Activated T-cell treated with anti-CD3 and anti-CD28 coated beads, Interleukin-2, amount 50 U/mL, for 24 hours (primary cell): ENCODE measurements at places on chromosomes 1 and 21.

- DNase-seq, result no peak
Measured at GRCh38 chr21:15731243-15731613, 1.4 kb downstream of the USP25 start.

DNA sequence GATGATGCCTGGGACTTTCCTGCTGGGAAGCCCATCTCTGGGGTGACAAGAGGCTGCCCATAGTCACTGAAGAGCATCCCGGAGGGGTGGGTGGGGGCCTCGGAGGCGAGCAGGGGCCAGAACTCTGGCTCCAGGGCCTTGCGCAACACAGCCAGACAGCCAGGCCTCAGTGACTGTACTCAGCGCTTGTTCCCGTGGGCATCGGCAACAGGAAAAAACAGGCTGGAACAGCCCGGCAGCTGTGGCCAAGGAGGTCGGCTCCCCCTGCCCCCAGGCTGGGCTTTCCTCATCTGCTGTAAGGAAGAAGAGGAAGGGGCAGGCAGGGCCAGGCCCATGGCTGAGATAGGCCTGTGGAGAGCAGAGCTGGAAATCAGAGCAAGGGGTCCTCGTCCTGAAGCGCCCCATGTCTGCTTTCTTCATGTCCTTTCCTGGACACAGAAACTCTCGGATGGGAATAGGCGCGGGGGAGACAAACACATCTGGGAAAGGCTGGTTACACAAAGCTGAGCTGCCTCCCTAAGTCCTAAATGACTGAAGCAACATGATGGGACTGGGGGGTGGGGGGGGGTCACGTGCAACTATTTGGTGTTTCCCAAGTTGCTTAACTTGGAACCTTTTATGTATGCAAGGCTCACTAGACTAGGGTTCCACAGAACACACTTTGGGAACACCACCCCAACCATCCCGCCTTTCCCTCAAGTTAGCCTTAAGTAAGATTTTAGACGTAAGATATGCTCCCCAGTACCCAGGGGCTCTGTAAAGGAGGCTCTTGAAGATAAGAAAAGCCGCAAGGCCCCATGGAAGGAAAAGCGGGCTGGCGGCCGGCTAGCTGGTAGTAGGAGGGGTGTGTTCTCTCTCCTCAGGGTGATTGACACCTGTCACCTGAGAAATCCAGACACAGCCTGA lies 30.7 kb downstream of the HSPG2 start:
- no peak for DNase-seq

DNA sequence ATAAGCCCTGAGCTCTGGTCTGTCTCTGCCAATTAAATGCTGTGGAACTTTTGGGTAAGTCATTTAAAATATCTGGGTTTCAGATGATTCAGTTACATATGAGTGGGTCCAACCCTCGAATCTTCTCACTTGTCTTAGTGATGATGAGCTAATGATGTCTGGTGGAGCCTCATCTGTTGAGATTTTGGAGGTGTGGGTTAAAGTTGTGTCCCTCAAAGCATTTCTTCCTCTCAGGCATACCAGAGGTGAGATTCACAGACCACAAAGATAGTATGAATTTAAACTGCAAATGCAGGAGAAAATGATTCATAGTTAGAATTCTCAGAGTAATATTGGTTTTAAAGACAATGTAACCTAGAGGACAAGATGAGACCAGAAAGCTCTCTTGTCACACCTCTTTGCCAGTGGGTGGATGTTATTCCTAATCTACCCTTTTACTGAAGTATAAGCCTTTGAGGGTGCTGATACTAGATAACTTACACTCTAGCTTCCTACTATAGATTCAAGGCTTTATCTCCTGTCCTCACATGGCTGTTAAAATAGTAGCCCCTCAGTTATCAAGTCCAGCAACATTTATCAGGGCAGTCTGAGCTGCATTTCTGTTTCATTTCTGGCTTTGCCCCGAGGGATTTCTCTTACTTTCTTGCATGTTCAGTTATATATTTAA lies 90.7 kb downstream of the MT1HL1 start:
- no peak for DNase-seq

- no peak for DNase-seq
Measured at GRCh38 chr1:183719289-183719688, 66.2 kb upstream of the APOBEC4 start.

- DNase-seq, result no peak
Measured at GRCh38 chr21:16376673-16377072, 646.9 kb downstream of the USP25 start.

- no peak for DNase-seq
Measured at GRCh38 chr1:33712186-33712585, 151.7 kb upstream of the HMGB4 start.

DNA sequence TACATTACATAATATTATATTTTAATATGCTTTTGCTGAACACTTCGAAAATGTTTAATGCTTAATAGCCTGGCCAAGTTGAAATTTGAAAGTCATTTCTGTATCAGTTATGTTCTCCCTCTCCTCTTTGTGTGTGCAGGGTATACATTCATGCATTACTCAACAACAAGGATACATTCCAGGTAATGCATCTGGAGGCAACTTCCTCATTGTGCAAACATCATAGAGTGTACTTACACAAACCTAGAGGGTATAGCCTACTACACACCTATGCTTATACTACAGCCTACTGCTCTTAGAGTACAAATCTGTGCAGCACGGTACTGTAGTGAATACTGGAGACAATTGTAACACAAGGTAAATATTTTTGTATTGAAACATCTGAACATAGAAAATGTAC lies 407.3 kb downstream of the MRPL39 start:
- DNase-seq, result no peak

GRCh38 chr1:184745929-184746638 lies 8.6 kb downstream of the EDEM3 start:
- DNase-seq, result no peak

GRCh38 chr1:4796161-4797015 lies 142.0 kb downstream of the AJAP1 start:
- DNase-seq, result no peak

DNA sequence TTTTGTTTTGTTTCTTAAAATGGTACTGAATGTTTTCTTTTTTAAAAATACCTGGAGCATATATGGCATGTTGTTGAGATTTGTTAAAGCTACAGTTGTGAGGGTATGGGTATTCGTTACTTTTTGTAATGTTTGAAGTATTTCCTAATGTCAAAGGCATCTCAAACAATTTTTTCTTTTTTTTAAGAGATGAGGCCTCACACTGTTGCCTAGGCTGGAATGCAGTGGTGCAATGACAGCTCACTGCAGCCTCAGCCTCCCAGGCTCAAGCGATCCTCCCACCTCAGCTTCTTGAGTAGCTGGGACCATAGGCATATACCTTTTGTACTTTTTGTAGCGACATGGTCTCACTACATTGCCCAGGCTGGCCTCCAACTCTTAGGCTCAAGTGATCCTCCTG lies 16.1 kb downstream of the CLCN6 start:
- DNase-seq, result no peak

DNA sequence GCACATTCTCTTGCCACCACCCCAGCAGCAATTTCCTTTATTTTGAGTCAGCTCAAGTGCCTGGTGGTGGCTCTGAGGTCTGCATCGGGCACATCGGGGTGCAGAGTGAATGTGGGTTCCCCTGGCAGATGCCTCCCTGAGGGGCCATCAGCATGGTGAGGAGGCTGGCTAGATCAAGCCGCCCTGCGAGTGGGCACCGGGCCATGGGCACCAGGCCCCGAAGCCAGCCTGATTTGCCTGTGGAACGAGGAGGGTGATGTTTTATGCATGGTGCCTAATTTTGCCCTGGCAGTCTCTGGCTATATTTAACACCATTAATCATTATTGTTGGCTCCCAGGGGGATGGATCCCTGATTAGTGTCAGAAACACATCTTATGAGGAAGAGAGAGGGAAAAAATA lies 36.3 kb downstream of the ACTL8 start:
- DNase-seq, result no peak

DNA sequence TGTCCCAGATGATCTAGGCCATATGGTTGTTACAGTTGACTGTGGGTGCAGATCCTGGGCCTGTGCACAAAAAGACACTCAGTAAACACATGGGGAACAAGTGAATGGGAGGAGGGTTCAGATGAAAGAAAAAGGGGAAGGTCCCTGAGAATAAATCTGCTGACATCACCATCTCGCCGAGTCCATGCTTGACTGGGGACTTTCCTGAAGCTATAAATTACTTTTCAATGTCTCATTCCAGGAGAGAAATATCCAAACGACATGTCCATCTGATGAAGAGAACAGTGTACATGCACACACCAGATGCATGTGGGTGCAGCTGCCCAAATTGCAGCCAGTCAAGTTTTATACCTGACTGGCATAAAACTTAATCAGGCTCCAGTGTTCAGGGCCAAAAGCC lies 109.0 kb downstream of the HIVEP3 start:
- no peak for DNase-seq

DNA sequence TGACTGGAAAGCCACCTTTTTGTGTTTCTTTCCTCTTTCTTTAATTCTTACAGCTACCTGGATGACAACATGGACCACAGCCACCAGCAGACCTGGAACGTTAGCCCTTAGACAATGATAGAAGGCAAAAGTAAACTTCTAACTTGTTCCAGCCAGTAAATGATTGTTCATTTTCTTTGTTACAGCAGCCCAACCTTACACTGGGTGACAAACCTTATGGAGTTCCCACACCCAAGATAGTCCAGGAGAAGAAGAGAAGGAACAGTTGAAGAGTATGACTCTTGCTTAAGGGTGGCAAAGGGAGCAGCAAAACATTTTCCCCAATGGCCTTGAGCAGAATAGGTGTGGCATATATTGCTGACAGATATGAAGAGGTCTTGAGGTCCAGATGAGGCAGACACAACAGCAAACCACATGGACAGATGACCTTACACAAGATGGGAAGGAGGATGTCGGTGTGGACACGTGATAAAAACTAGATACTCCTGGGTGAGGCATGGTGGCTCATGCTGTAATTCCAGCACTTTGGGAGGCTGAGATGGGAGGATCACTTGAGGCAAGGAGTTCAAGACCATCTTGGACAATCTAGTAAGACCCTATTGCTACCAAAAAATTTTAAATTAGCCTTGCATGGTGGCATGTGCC lies 11.8 kb upstream of the FAM76A start:
- no peak for DNase-seq

DNA sequence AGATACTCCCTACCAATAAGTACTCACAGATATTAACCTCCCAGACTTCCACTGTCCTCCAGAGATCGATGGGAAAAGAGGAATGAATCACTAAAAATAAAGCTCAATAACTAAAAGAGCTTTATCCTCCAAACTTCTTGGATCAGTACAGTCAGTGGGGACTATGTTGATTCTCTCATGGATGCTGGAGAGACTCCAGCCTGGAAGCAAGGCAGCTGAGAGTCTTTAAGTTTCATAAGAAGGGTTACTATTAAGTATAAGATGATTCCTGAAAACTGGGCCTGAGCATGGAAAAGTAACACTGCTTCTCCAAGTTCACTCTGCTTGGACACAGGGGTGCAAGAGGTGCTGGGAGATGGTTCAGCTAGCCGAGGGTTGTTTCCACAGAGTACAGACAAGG lies 6.2 kb upstream of the DDR2 start:
- DNase-seq, result no peak

GRCh38 chr1:180889325-180889724 lies 23.4 kb upstream of the KIAA1614 start:
- no peak for DNase-seq

DNA sequence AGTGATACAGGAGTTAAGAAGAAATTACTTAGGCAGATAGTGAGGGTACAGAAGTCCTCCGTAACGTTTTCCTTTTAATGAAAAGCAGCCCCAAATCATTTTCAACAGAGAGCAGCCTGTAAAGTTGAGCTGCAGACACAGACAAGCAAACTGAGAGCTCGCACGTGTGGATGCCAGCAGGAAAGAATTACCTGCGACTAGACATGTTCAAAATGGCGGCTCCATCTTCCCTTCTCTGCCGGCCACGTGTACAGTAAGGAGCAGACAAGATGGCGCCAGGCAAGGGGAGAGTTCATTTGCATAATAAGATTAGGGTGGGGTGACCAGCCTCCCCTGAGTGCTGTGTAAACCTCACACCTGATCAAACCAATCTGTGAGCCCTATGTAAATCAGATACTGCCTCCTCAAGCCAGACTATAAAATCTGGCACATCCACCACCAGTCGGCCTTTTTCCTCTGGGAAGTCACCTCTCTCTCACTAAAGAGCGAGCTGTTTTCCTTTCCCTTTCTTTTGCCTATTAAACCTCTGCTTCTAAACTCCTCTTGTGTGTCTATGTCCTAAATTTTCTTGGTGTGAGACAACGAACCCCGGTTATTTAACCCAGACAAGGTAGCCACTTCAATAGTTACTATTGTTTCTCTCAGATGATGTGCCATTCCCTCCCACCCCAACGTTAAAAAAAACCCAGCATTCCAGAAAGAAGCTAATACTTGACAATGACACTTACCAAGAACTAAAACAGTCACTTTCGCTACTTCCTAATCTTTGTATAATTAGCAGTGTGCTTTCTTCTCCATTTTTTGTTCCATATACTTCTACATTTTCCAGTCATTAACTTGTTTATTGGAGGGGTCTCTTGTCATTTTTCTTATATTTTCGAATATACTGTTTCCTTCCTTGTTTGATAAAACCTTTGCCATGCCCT lies 27.4 kb downstream of the DUSP10 start:
- DNase-seq, result no peak

- DNase-seq, result no peak
Measured at GRCh38 chr1:36955016-36955415, 79.3 kb downstream of the GRIK3 start.

DNA sequence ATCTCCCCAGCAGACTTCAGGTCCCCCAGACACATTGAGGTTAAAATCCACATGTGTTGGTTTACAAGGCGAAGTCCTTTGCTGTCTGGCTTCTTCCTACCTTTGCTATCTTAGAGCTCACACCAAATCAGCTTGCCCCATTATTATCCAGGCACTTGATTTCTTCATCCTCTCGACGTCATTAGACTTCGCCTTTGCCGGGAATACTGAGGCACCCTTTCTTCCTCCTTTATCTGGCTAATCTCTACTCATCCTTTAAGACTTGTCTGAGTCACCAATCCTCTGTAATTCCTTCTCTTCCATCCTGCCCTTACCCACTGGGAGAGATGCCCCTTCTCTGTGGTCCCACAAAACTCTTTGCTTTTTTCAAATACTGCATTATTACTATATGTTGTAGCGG lies 9.2 kb upstream of the XCL2 start:
- no peak for DNase-seq

DNA sequence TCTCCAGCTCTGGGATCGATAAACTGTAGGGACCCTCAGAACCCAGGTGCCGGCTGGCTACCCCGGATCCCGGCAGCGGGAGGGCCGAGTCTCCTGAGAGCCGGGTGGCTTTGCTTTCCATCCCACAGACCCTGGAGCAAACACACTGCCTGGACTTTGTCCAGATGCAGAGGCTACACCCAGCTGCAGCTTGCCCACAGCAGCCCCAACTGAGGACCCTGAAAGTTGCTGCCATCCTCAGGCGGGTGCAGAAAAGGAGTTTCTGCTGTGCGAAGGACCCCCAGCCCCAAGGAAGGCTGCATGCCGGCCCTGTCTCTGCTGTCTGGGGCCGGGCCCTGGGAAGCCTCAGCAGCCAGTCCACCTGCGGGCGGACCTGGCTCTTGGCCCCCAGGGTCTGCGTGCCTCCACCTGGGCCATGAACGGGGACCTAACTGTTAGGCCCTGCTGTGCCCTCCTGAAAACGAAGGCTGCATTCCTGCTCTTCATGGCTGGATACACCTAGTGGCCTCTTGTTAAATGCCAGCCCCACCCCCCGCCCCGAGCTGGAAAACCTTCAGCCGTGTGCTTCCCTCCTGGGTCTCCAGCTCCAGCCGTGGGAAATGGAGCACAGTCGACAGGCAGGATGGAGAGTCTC lies 97.5 kb upstream of the ARHGEF16 start:
- DNase-seq, result no peak

- DNase-seq, result no peak
Measured at GRCh38 chr1:83559129-83559840, 439.6 kb downstream of the TTLL7 start.
